Activated T-helper 2 cell treated with anti-CD3 and anti-CD28 coated beads, Interferon-gamma antibody, Interleukin-2, Interleukin-4, amounts not matched to agents 10 μg/mL and 5 μg/mL and 100 μg/mL, durations not matched to agents 14 hours and 24 hours and 36 hours (primary cell): ENCODE measurements at places on chromosomes 6 and 20.

- no peak overlapping the region for H3K4me3 ChIP-seq
- DNase-seq, result no peak
- no peaks in the 10 kb centered on the region for H3K27me3 ChIP-seq
- H3K36me3 ChIP-seq, result peaks cover 7% of the 10 kb centered on the region
- peaks cover 4% of the 10 kb centered on the region for H3K4me1 ChIP-seq
Measured at GRCh38 chr20:35878113-35878625, 76.1 kb downstream of the SCAND1 start.

DNA sequence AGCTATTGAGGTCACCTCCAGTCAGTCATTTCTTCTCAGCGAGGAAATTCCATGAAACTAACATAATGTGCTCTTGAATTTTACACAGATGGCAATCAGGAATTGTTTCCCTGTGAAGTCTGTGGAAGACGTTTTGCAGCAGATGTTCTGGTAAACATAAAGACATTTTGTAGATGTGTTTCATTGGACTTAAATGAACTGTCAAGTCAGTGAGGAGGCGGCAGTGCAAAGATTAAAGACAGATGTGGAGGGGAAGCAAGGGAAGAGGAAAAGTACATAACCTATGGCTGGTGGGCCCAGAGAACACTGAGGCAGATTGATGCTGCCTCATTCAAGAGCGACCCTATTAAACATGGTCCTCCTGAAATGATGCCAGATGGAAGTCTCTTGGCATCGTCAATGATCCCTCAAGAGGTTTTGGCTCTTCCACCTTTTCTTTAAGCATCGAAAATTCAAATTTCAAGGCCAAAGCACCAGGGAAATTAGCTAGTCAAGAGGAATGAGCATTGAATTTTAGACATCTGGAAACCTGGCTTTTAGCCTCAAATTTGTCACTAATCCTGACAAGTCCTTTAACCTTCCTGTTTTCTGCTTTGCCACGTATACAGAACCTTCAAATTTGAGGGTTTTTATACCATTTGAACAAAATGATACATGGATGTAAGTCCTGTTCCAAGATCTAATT is 20.1 kb downstream of the ZC2HC1B start:
- H3K27ac ChIP-seq, result no peak overlapping the region
- no peaks in the 10 kb centered on the region for H3K4me1 ChIP-seq
- no peak overlapping the region for H3K4me3 ChIP-seq
- no peaks in the 10 kb centered on the region for H3K36me3 ChIP-seq
- no peak for DNase-seq

DNA sequence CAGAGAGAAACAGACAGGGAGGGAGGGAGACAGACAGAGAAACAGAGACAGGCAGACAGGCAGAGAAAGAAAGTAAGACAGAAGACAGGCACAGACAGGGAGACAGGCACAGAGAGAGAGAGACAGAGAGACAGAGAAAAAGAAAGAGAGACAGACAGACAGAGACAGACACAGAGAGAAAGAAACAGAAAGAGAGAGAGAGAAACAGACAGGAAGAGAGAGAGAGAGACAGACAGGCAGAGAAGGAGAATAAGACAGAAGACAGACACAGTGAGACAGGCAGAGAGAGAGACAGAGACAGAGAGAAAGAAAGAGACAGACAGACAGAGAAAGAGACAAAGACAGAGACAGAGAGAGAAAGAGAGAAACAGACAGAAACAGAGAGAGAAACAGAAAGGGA is 754.8 kb upstream of the DEFB115 start:
- H3K27me3 ChIP-seq, result no peaks in the 10 kb centered on the region
- H3K36me3 ChIP-seq, result no peaks in the 10 kb centered on the region
- H3K4me3 ChIP-seq, result no peak overlapping the region
- DNase-seq, result no peak

- DNase-seq, result no peak
- no peak overlapping the region for H3K4me3 ChIP-seq
- no peaks in the 10 kb centered on the region for H3K27me3 ChIP-seq
Measured at GRCh38 chr6:124870611-124871459, 91.4 kb upstream of the RNF217 start.

- no peaks in the 10 kb centered on the region for H3K27me3 ChIP-seq
- DNase-seq, result no peak
- no peaks in the 10 kb centered on the region for H3K4me1 ChIP-seq
- no peak overlapping the region for H3K27ac ChIP-seq
- H3K4me3 ChIP-seq, result no peak overlapping the region
- no peaks in the 10 kb centered on the region for H3K36me3 ChIP-seq
Measured at GRCh38 chr6:55985309-55985708, 109.9 kb upstream of the BMP5 start.

DNA sequence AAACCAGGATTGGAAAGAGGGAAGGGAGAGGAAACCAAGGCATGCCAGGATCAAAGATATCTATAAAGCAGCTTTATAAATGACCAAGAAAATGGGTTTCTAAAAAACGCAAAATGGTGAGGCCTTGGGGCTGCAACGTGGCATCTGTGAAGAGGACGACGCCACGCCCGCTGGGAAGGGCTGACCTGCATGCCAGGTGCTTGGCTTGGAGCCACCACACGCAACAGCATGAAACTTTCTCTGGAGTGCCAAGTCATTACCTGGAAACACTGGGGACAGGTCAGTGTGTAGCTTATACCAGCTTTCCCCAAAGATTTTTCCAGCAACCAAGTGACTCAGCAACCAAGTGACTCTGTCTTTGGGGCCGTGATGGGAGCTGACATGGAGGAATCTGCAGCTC is 82.5 kb downstream of the POPDC3 start:
- no peaks in the 10 kb centered on the region for H3K36me3 ChIP-seq
- peaks cover 4% of the 10 kb centered on the region for H3K27me3 ChIP-seq
- no peak overlapping the region for H3K27ac ChIP-seq
- H3K4me3 ChIP-seq, result no peak overlapping the region
- DNase-seq, result no peak
- no peaks in the 10 kb centered on the region for H3K4me1 ChIP-seq

DNA sequence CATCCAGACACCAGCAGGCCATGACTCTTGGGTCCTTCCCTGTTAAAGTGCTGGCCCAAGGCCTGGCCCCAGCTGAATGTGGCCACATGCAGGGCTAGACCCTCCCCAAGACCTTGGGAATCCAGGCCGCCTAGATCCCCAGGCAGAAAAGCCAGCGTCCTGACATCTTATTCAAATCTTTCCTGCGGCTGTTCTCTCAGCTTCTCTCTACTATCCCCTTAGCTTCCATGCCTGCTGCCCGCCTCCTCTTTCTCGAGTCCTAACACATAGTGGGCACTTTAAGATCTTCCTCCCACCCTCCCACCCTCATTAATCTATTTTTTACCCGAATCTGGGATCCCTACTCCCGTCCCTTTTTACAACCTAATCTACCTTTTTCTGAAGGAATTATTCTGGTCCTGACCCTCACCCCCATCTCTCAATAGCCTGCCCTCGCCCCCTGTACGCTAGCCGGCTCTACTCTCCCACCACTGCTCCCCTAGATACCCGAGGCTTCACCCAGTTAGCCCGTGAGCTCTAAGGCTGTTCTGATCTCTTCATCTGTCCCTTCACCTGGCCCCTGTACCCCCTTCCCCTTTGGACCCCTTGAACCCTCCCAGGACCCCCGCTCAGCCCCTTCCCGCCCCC is at the start of gene CCHCR1:
CCHCR1 (minus strand) TSS at position 290 of the 627 bp plus-strand sequence; CDS start at position 88, 202 bp downstream.
- H3K4me1 ChIP-seq, result peaks cover 28% of the 10 kb centered on the region
- no peaks in the 10 kb centered on the region for H3K27me3 ChIP-seq
- no peak for DNase-seq
- H3K36me3 ChIP-seq, result peaks cover 57% of the 10 kb centered on the region
- H3K27ac ChIP-seq, result peak within 1 kb of the TSS; percentile 87

GRCh38 chr6:11432091-11432490 is 105.5 kb upstream of the TMEM170B start:
- no peak overlapping the region for H3K27ac ChIP-seq
- peaks cover 22% of the 10 kb centered on the region for H3K4me1 ChIP-seq
- H3K27me3 ChIP-seq, result no peaks in the 10 kb centered on the region
- no peak overlapping the region for H3K4me3 ChIP-seq
